Right hindlimb (tissue), 1 donor: ENCODE measurements at places on chromosomes 7 and 10.

GRCh38 chr10:130491011-130491692 is 355.0 kb downstream of the GLRX3 start:
- no peak for DNase-seq

DNA sequence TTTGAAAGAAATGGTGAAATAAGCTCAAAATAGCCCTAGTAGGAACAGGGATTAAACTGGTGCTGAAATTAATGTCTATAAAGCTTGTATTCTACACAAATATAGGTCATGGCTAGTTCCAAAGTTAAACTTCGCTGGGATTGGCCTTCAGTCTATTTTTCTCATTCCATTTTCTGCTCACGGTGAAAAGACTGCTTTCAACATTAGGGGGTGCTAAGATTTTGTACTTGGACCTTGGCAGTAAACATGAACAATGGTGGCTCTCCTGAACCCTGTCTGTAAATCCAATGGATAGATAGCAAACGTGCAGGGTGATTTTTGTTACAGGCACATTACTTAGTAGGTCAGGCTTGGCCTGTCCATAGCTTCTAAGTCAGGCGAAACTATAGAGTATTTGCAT is 36.0 kb upstream of the RSU1 start:
- no peak for DNase-seq

DNA sequence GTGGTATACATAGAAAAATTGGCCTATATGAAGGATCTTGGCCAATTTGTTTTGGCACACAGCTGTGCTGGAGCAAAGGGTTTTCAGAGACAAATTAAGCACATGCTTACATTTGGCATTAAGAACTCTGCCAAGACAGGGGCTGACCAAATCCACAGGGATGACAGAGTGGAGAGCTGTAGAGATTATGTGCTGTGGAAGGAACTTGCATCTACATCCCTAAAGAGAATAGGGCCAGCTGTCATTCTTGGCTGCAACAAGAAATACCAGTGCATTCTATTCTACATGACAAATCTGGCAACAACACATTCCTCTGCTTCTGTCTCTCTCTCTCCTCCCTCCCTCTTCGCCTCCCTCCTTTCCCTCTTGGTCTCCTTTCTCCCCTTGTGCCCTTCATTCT is 75.6 kb downstream of the POM121L12 start:
- DNase-seq, result peak; percentile 70

DNA sequence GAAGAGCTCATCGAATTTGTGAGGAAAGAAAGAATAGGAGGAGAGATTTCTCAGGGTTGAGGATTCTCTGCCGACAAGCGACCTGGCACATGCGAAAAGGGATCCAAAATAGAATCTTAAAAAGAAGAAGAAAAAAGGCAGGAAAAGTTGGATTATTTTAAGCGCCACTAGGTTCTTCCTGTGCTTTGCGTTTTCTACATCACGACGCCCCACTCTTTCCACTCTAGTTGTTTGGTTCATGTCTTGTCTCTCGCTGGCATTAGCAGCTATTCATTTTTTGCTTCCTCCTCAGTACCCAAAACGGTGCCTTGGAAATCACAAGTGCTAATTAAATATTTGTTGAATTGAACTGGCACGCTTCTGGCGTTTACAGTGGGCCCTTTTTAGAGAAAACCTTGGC is 674 bp upstream of the FRA10AC1 start:
- DNase-seq, result no peak

DNA sequence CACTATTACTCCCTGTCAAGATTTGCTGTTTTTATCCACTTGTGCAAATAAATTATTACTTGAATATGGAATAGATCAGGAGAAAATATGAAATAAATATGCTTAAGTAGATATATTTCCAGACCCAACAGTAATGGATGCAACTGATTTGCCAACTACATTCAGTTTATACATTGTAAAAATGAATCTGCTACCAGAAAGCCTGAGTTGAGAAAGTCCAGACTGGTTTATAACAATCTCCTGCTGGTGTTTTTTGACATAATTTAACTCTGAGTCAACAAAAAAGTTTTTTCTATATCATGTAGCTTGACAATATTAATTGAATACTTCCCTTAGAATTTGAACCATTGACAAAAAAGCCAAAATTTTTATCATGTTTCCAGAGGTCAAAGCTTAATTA is 265.8 kb upstream of the SEMA3D start:
- DNase-seq, result no peak

- DNase-seq, result no peak
These were observed 125.1 kb upstream of the PPIF start for GRCh38 chr10:79222186-79222585.

DNA sequence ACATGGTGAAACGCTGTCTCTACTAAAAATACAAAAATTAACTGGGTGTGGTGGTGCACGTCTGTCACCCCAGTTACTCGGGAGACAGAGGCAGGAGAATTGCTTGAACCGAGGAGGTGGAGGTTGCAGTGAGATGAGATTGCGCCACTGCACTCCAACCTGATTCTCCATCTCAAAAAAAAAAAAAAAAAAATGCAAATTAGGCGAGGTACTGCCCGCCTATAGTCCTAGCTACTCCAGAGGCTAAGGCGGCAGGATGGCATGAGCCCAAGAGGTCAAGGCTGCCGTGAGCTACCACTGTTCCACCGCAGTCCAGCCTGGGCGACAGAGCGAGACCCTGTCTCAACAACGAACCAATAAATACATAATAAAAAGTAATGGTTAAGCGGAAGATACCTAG is 1.1 kb upstream of the EIF4H start:
- DNase-seq, result no peak

DNA sequence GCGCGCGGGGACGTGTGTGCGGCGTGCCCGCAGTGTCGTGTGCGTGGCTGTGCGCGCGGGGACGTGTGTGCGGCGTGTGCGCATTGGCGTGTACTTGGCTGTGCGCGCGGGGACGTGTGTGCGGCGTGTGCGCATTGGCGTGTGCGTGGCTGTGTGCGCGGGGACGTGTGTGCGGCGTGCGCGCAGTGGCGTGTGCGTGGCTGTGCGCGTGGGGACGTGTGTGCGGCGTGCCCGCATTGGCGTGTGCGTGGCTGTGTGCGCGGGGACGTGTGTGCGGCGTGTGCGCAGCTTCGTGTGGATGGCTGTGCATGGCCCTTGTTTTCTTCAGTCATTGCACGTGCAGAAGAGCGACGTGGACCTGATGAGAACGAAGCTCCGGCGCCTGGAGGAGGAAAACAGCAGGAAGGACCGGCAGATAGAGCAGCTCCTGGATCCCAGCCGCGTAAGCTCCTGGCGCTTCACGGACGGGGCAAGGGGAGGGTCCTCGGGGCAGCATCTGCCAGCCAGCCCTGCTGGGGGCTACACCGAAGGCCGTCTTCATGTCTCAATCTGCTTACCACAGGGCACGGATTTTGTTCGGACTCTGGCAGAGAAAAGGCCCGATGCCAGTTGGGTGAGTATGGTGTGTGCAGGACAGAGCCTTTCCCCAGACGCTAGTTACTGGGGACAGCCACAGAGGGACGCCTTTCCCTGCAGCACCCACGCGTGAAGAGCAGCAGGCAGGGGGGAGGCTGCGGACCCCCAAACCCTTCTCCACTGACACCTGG is 19.3 kb downstream of the IQCE start:
- no peak for DNase-seq

DNA sequence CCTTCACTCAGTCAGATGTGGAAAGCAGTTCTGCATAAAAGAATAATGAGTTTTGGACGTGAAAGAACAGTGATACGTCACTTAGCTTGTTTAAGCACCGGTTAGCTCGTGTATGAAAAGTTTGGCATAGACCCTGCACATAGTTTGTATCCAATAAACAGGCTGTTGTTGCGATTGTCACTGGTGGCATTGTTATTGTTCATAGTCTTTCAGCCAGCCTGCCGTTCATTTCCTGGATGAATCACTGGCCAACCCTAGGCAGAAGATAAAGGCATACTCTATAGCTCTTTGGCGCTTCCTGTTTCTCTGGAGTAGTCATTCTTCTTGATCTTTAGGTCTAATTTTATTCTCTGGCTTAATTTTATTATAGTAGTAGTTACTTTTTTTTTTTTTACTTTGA is 57.8 kb upstream of the ANKRD30A start:
- DNase-seq, result no peak
